ENCODE measurements at places on chromosomes 2 and 18.

GRCh38 chr18:51767293-51767692 is 569.8 kb upstream of the MEX3C start:
- no peak for DNase-seq

DNA sequence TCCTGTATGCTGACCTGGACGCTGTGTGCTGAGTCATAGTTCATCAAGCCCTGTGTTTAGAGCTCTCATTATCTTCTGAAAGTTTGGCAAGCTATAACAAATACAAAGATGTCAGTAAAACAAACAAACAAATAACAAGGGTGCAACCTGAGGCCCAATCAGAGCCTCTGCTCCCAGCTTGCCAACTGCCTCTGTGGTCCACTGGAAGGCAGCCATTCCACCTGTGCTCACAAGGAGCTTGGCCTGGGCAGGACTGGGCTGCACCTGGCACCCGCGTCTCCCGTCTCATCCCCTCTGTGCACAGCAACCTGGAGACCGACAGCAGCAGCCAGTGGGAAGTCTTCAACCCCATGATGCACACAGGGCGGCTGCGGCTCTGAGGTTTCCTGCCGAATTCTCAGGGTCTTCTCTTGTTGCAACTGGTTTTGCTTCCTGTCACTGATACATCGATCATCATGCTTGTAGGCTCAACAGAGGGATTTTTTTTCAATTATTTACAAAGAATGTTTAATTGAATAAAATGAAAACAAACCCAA is 97.8 kb downstream of the TMEM18 start:
- DNase-seq, result no peak

DNA sequence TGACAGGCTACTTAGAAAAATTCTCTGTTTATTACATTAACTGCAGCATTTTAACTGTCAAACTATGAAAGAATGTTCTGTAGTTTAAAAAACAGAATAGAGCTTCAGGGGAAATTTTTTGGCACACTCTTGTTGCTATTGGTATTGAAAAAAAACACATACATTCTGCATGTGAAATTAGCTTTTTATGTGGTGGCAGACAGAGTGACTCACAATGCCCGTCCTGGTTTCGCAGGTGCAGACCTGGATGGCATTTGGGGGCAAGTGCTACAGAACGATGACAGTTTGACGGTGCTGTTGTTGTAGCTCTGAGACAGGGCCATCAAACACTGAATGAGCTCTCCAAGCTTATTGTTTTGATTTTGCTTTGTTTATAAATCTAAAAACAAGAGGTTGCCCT is 105.0 kb upstream of the MAP3K20 start:
- no peak for DNase-seq

DNA sequence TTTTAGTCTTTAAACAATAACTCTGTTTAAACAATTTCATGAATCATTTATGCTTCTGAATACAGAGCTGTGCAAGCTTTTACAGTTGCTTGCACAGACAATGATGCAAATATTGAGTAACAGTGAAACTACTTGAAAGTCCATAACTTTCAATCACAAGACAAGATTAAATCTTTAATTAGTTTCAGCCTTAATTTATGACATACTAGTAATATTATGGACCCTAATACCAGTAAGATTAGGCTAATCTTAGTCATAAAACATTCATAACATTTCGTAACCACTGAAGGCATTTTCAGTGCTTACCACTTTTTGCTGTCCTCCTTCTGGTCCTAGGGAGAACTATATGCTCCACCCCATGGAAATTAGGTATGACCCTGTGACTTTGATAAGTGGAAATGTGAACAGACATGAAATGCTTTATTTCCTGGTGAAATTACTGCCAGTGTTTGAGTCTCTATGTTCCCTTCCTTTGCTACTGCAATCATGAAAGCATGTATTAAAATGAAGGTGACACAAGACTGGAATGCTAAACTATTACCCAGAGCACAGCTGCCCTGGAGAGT is 1.8 kb upstream of the COBLL1 start:
- no peak for DNase-seq

GRCh38 chr18:23743733-23744333 is 54.6 kb downstream of the LAMA3 start:
- no peak for DNase-seq

DNA sequence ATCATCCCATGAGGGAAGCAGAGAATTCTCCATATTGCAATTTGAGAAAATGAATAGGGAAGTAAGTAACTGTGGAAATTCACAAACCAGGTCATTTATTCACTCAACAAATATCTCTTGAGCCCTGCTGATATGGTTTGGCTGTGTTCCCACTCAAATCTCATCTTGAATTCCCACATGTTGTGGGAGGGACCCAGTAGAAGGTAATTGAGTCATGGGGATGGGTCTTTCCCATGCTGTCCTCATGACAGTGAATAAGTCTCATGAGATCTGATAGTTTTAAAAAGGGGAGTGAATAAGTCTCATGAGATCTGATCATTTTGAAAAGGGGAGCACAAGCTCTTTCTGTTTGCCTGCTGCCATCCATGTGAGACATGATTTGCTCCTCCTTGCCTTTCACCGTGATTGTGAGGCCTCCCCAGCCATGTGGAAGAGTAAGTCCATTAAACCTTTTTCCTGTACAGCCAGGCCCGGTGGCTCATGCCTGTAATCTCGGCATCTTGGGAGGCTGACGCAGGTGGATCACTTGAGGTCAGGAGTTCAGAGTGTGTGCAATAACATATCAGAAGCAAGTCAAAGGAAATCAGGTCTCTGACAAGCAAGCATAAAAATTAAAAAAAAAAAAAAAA is 193.2 kb downstream of the NDUFA10 start:
- DNase-seq, result no peak

GRCh38 chr2:14806613-14807012 is 174.1 kb downstream of the LRATD1 start:
- no peak for DNase-seq

DNA sequence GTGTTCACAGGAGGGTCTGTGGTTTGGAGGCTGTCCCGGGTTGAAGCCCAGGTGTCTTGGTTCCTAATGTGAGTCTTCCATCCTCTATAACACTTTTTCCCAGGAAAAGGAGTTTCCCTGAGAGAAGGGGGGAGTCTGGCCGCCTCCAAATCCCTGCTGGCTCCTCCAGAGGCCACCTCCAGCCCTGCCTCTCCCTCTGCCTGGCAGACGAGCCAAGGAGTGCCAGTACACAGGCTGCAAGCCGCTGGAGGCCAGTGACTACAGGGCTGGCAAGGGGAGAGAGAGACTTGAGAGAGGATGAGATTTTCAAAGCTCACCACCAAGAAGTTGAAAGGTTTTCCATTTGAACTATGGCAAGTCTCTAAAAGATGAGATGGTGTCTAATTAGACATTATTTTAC is 154.2 kb upstream of the ID2 start:
- no peak for DNase-seq

GRCh38 chr18:41687138-41687537 is 267.9 kb upstream of the PIK3C3 start:
- DNase-seq, result no peak

DNA sequence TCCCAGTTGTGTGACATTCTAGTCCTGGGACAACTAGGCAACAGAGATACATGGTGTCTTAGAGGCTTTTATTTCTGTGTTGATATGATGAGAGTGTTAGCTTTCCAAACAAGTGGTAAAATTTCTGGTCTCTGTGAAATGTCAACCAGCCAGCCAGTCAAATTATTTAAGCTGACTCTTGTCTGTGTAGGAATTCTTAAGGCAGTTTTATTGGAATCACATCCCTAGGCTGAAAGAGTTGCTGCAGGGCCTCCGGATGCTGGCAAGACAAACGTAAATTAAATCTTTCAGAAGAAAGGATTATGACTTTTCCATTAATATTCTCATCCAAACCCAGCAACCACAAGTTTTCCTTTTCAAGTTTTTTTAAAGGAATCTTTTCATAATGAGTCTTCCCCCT is 44.6 kb downstream of the SERPINB7 start:
- no peak for DNase-seq

DNA sequence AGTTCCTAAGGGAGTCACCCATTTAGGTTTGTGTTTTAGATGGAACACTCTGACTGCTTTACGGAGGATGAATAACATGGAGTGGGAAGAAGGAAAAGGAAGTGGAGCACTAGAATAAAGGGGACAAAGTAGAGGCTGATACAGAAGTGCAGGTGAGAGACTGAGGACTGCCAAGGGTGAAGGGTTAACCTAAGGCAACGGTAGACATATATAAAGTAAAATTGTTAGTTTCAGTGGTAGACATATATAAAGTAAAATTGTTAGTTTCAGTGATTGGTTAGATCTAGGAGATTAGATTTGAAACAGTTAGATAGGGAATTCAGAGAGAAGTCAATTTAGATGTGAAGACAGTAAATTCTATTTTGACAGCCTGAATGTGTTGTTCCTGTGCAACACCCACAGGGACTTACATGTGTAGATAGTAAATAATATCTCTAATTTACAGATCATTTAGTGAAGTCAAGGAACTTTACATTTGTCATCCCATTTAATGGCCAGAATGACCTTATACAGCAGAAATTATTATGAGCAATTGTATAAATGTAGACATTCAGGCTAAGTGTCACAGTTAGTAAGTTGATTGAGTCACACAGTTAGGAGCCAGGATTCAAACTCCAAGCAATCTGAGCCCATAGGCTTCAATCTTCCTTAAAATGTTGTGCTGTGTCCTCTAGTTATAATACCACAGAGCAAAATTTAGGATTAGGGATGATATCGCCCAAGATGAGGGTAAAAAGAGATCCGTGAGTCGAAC is 270.8 kb upstream of the UBE2E3 start:
- no peak for DNase-seq

GRCh38 chr2:37674946-37675345 is 3.5 kb upstream of the CDC42EP3 start:
- no peak for DNase-seq

DNA sequence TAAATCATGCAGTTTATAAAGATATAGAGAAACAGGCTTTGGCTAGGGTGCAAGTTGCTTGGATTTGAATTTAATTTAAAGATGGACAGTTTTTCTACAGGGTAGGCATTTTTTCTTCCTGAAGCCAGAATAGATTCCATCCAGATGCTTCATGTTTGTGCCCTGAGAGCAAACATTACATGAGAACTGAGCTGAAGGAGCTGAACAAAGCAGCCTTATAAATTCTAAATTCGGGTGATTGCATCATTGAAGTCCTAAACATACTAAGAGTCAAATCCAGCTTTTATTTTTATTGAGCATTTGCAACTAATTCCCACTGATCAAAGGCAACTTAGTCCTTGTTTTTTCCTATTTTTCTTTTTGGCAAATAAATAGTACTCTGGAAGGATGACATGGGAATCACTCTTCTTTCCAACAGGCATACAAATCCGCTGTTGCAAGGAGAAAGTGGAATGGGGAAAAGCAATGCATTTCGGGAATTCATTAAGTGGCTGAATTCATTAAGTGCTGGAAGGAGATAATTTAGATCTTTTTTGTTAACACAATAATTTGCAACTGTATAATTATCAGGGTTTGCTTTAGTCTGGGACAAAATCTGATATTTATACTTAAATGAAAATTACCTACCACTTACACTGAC is 828.0 kb downstream of the SLC4A3 start:
- DNase-seq, result no peak

- DNase-seq, result no peak
These were observed 43.0 kb upstream of the ACKR3 start for GRCh38 chr2:236526455-236527158.

- no peak for DNase-seq
These were observed 127.5 kb upstream of the MMADHC start for GRCh38 chr2:149715005-149715592.

DNA sequence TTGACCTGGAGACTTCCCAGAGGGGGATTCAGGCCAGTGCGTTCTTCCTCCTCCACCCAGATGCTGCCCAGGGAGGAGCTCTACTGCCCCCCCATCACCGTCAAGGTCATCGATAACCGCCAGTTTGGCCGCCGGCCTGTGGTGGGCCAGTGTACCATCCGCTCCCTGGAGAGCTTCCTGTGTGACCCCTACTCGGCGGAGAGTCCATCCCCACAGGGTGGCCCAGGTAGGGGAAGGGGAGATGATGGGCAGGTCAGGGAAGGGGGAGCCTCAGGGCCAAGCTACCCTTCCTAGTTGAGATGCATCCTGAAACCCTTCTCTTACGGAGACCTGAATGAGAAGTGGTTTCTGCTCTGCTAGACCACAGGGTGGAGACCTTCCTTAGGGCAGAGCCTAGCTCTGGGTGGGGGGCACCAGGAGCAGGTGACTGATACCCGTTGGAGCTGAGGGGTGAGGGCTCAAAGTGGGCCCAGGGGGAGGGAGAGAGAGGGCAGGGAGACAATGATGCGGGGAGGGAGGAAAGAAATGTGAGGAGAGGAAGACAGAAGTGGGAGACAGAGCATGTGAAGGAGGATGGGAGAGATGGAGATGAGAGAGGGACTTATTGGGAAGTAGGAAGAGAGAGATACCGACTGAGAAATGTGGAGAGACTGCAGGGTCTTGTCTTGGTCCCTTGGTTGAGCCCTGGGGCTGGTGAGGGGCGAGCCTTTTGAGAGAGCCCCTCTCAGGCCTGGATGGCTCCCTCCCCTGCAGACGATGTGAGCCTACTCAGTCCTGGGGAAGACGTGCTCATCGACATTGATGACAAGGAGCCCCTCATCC is 159.4 kb downstream of the DYSF start:
- no peak for DNase-seq

- no peak for DNase-seq
These were observed 48.5 kb upstream of the DTNA start for GRCh38 chr18:34661464-34662087.

DNA sequence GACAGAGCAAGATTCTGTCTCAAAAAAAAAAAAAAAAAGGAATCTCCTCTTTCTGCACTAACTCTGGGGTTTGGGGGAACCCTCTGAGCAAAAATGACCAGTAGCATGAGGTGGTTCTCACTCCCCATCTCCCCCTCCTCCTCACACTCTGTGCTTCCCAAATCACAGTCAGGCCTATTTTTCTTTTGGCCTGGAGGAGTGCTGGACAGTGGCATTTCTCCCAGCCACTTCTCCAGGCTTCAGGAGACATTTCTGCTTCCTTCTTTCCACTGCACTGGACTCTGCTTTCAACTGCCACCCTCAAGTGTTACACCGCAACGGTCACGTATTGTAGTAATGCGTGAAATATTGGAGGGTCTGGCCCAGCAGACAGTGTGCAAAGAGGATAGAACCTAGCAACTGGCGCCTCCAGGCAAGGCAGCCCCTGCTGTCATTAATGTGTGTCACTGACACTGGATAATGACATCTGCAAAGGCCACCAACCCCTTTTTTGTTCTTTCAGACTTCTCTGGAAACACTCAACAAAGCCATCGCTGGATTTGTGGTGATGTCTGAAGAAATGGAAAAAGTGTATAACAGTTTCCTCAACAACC is 68.9 kb downstream of the TRABD2A start:
- no peak for DNase-seq

GRCh38 chr18:10989486-10989885 is 159.9 kb downstream of the PIEZO2 start:
- DNase-seq, result no peak

All from NCI-H187 treated with DMSO at 0.1 percent for 48 hours (cell line).